Tongue (tissue), 3 donors: ENCODE measurements at places on chromosomes 2 and 18.

DNA sequence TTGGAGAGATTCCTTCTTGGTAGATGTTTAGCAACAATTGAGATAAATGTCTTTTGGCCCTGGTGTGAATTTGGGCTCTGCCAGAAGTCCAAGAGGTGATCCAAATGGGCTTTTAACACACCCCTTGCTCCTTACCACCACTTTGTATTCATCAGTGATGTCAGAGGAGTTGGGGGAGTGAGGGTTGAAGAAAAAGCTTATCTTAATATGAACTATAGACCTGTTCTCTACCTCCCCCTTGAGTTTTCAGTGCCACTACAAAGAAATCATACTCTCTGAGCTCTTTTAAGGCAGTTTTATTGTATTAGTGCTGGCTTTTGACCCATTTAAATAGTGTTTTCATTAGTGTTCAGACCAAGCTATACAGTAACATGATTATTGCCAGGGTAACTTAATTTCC, 229.1 kb downstream of the PHLPP1 start:
- DNase-seq, result no peak

GRCh38 chr2:223956300-223956699, 963 bp upstream of the MRPL44 start:
- DNase-seq, result no peak

GRCh38 chr2:42764096-42764495, at the start of gene OXER1:
OXER1 (minus strand) TSS chr2:42764135; CDS start chr2:42764062, 73 bp downstream.
- DNase-seq, result peak; percentile 24

DNA sequence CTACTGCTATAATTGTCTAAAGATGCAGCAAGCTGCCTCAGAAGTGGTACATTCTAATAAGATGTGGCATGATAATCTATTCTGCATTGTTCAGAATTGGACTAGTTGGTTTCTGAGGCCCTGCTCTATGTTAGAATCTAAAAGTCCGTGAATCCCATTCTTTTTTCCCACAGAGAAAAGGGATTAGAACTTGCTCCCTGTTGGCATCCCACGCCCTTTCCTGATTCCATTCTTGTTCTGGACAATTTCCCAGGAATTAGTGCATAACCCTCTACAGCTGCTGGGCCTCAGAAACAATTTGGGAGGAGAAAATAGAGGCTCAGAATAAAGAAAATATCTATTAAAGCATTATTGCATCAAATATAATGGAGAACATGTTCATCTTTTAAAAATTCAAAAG, 282.7 kb downstream of the NRXN1 start:
- DNase-seq, result peak; percentile 79

GRCh38 chr2:133865141-133865540, 296.9 kb upstream of the NCKAP5 start:
- no peak for DNase-seq

GRCh38 chr18:54964741-54965140, 5.5 kb upstream of the CCDC68 start:
- DNase-seq, result no peak

DNA sequence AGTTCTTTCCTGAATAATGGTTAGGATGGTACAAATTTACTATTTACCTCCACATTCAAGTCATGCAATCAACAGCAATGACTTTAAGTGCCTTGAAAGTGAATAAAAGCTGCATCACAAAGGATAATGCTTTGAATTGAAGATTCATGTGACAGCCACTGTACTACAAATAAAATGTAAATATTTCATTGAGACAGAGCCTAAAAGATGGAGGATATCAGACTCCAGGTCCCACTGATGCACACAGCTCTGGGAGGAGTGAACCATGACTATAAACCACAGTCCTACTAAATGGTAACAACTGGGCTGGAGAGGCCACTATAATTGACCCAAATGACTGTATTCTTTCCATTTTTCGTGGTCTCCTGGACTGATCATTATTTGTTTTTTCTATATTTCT, 576.9 kb downstream of the ADCYAP1 start:
- DNase-seq, result no peak

DNA sequence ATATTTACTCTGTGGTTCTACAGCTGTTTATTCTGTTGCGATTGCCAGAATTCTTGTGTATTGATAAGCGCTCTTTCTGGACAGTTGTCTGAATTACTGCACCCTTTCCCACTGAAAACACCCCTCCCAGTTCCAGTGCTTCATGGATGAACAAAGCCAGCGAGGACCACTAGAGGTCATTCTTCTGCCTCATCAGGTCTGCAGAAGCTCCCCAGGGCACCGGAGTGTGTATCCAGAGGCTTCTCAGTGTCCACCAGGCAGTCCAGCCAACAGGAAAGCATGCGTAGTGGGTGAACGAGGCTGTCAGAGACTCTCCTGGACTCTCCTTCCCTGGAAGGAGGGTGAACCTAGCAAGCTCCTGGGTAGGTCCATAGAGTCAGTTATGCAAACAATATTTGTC, 40.6 kb upstream of the INHBB start:
- DNase-seq, result no peak

DNA sequence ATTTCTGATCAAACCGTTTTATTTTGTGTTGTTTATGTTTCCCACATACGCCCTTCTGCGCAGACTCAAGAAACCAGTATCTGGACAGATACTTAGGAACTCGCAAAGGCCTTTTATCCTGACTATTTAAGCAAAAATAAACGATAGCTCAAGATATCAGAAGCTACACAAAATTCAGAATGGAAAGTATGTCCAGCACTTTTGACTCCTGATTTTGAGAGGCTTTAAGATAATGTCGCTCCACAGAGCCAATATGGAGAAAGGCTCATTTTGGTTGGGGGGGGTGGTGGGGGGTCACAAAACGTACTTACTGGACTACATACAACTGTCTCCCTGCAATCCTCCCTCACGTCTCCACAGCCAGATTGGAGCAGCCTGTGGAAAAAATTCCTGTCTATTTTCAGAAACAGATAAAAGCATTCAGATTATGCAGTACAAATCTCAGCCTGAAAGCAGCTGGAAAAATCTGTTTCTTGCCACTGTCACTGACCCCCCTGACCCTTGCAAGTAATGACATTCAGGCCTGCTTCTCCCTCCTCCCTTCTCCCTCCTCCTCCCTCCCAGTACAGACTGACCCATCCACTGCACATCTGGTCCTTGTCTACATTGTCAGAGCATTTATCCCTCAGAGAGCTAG, 34.9 kb upstream of the LCLAT1 start:
- peak; percentile 67 for DNase-seq

DNA sequence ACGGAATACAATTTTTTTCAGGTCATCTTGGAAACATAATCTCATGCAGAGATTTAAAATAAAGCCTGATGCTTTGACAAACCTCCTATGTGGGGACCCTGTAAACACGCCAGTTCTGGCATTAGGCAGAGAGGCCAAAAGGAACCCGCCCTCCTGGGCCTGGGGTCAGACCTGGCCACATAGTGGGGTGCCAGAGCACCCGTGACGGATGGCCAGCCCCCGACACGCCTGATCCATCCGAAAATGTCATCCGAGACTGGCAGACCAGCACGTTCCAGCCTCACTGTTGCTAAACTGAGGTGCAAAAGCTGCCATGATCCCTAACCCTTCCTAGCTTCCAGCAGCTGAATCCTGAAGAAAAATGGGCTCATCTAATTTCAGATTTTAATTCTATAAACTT, 222.6 kb upstream of the SALL3 start:
- DNase-seq, result no peak

DNA sequence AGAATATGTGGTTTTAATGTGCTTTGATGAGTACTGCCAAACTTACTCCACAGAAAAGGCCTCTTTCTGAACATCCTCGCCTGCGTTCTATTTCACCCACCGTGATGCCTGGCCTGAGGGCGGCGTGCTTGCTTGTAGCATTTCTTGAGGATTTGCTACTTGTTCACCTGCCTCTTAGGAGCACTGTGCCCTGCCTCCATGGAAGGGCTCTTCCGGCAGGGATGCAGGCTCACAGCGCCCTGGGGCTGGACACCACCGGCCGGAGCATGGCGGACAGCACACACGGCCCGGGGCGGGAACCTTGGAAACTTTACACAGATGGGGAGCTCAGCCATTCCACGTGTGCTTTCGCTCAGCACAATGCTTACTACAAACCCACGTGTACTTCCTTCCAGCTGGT, 37.1 kb downstream of the ANO7 start:
- no peak for DNase-seq

DNA sequence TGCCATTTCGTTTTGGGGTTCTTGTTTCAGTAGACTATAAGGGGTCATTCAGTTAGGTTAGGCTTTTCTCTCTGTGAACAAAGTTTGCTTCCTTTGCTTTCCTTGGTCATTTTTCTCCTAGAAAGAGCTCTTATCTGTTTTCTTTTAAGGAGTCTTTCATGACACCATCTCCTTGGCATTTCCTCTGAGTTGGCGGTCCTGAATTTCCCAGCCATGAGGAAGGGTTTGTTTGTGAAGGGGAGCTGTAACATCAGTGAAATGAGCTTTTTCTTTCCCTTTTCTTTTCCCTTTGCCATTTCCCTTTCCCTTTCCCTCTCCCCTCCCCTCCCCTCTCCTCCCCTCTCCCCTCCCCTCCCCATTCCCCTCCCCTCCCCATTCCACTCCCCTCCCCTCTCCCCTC, 61.7 kb downstream of the MAP4K4 start:
- DNase-seq, result no peak

DNA sequence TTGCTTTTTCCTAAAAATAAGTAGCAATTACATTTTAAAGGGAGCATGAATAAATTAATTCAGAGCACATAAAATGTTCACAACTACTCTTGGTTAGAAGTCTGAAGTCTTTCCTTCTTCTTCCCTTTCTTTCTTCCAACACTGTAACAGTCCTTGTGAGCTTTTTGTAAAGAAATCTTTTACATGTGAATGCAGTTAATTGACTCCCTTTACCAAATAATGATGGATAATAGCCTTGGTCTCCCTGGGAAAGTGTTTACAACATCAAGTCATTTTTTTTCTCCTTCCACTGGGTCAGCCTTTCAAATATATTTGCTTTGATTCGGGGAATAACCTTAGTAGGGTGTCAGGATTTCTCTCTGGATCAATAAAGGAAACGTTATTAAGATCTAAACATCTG, 39.1 kb downstream of the CALCRL start:
- DNase-seq, result no peak

- peak; percentile 67 for DNase-seq
Measured at GRCh38 chr2:218781691-218782527, at the start of gene CYP27A1. CYP27A1 (plus strand) TSS chr2:218782147; CDS start chr2:218782183, 36 bp downstream.

DNA sequence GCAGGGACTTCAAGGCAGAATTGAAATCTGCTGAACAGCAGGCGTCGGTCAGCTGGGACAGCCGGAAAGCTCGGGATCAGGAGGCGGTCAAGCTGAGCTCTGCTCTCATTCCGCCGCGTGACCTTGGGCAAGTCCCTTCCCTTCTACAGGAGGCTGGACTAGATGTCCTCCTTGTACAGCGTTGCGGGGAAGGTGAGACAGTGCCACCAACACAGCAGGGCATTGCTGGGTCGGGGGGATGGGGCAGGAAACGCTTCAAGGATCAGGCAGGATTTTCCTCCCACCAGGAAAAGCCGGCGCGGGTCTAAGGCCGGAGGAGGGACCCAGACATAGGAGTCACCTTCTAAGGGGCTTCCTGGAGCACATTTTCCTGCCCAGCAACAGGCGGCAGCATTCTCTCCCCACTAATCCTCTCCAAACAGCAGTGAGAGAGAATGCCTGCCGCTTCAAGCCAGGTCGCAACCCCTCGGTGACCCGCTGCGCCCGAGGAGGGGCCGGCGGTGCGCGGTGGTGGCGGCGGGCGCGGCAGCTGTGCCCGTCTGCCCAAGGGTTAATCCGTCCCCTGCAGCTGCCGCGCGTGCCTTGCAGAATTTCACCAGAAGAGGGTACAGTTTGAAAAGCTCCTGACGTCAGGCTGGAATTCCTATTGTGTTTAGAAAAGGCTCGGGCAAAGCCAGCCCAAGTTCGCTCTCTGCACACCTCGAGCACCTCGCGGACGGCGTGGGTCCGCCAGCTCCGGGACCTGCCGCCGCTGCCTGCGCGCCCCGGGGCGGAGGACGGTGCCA, at the start of gene KCNF1:
KCNF1 (plus strand) TSS at position 644 of the 785 bp plus-strand sequence. CDS start 493 bp downstream, outside the sequence.
- DNase-seq, result peak; percentile 90

- DNase-seq, result no peak
Measured at GRCh38 chr2:170323743-170324142, 145.8 kb downstream of the MYO3B start.

- DNase-seq, result peak; percentile 51
Measured at GRCh38 chr2:109482361-109482861, 131.4 kb downstream of the SEPTIN10 start.

GRCh38 chr2:197332641-197333040, 22.1 kb upstream of the ANKRD44 start:
- no peak for DNase-seq

DNA sequence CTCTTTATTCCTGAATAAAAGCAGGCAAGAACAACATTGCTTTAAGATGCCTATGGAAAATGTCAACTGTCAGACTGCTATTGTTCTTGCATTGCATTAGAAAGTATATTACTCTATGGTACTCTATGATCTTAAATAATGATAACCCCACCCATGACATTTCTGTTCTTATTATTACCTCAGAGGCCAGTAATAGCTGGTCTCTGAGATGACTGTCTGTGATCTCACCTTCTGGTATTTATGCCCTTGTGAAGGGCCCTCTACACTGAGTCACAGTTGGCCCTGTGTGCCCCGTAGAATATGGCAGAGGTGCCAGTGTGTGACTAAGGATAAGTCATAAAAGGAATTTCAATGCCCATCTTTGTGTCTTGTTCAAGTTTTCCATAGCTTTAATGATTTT, 61.0 kb downstream of the SPP2 start:
- DNase-seq, result no peak

GRCh38 chr2:69159986-69160385, 147.0 kb downstream of the ANTXR1 start:
- no peak for DNase-seq

DNA sequence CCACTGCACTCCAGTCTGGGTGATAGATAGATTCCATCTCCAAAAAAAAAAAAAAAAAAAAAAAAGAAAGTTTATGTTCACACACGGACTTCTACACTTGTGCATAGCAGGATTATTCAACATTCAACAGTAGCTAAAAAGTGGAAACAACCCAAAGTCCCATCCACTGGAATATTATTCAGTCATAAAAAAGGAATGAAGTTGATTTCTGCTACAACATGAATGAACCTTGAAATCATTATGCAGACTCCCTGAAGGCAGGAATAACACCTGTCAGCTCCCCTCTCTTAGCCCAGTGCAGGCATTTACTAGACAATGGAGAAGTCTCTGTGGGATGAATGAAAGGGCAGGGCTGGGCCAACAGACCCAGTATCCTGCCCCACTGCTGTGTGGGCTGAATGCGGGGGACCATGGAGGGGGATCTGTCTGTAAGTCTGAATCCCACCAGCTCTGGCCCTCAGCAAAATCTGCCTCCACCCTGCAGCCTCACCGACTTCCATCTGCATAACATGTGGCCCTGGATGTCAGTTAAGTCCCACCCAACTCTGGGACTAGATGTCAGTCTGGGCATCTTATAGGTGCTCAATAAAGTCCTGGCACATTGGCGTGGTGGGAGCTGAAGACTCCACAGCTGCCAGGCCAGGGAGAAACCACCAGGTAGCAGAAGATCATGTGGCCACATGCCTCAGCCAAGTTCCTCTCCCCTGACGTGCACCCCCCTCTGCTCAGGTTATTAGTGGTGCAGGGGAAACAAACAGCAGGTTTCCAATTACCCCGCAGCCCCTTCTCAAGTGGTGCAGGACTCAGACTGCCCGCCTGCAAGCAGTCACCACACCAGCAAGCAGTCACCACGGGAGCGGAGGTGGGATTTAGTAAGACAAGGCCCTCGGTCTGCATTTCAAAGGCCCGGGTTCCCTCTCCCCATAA, 8.9 kb downstream of the ZFP36L2 start:
- DNase-seq, result peak; percentile 71

GRCh38 chr2:55824551-55825096, 99.0 kb downstream of the EFEMP1 start:
- DNase-seq, result no peak

- no peak for DNase-seq
Measured at GRCh38 chr2:81523344-81523743, 1218.8 kb upstream of the LRRTM1 start.

- DNase-seq, result peak; percentile 61
Measured at GRCh38 chr2:231709636-231709980, 1.3 kb downstream of the PTMA start.
